ENCODE measurements at places on chromosomes 4 and X. TPM values are rescaled to one million over a fixed set of nuclear protein-coding genes. Genes with fewer than 3 reads are reported as not detected.

DNA sequence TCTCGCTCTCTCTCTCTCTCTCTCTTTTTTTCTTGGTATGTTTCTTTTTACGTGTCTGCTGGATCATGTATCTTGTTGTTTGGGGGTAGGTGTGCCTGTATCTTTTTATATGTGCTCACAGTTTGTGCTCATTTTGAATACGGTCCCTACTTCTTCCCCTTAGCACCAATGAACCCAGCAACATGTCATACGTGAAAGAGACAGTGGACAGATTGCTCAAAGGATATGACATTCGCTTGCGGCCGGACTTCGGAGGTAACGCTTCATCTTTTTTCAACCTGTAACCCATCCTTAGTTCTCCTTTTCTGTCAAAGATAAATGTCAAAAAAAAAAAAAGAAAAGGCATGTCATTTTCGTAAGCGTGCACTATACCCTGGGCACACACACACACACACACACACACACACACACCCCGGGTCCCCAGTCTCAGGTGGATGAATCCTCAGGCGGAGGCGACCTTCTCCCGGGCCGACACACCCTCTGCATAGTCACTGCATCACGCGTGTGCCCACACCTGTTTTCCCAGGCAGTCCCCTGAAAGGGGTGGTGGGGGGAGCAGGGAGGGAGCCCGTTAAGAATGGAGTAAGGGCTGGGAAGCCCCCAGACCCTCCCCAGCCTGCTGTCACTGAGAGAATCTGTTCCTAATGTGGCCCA, 511 bp downstream of the GABRB1 start:
- DNase-seq = no peak

Gene ZNF157
- total RNA-seq = 0.52 TPM

GRCh38 chr4:6328526-6328925, 58.9 kb downstream of the WFS1 start:
- no peak for DNase-seq

DNA sequence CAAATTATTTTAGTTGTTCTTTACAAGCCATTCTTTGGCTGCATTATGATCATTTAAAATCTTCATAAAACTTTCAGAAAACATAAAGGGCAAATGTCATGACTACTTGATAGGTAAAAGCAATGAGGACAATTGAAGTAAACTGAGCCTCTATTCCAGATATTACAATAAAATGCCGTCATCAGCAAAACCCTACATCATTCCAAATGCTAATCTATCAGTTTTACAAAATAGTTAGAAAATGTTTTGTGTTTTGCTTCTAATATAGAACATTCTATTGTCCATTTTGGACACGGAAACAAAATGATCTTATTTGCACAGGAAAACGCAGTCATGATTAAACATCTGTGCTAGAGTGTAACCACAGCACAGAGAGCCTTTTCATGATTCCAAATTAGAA, 1330.6 kb upstream of the ADGRL3 start:
- no peak for DNase-seq

Gene CDKL2
- total RNA-seq = 0.11 TPM

- DNase-seq = no peak
These were observed 689.1 kb upstream of the DIAPH2 start for GRCh38 chrX:95995583-95995982.

Gene SRPK3
- not detected for total RNA-seq

DNA sequence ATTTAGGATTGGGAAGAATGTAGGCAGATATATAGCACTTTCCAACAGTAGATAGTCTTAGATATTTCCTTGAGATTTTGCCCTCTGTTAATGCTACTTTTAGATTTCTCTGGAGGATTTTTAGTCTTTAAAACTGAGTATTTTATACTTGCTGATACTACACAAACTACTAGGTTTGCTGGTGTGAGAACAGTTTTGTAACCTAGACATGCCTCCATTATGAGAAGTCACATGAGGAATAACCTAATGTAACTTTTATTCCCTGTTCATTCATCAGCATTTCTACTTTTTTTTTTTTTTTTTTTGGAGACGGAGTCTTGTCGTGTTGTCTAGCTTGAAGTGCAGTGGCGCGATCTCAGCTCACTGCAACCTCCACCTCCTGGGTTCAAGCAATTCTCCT, 137.2 kb downstream of the RAPGEF2 start:
- no peak for DNase-seq

DNA sequence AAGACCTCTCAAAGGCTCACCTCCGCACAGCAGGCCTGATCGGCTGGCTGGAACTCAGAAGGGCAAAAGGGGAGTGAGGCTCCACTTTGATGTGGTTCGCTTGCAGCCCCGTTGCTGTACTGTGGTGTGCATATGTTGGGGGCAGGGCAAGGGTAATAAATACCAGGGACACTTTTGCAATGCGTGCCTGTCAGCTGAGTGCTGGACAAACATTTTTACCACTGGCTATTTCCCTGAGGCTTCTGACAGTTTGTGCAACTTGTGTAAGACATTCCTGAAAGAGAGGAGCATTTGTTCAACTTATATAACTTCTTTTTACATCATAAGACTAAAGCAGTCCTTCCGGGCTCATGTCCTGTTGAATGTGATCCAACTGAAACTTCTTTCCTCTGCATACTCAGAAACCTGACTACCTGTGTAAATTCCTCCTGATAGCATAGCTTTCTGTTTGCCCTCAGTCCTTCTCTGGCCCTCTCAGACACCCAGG, 82.3 kb downstream of the SPRY1 start:
- DNase-seq = no peak

- no peak for DNase-seq
These were observed 133.4 kb upstream of the TACR3 start for GRCh38 chr4:103853146-103853545.

DNA sequence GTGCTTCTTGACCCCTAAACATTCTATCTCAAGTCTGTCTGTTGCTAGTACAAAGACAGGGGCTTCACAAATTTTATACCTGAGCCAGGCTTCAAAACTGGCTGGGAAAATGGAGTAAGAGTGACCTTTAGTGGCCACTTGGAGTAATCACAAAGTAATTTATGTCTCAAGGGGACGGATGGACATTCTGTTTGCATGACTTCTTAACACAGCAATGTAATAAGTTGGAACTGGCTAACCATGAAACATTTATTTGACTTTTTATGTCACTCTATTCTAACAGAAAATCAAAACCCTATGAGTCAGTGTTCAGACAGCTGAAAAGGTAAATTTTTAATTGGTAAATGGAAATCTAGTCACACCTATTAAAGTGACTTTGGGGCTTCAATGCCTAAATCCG, 600.6 kb downstream of the ANKRD50 start:
- peak; percentile 63 for DNase-seq

GRCh38 chr4:6123116-6123515, 77.2 kb downstream of the JAKMIP1 start:
- DNase-seq = no peak

Gene SAT1
- 256 TPM for total RNA-seq

Gene WDR17
- total RNA-seq = 3.8 TPM

DNA sequence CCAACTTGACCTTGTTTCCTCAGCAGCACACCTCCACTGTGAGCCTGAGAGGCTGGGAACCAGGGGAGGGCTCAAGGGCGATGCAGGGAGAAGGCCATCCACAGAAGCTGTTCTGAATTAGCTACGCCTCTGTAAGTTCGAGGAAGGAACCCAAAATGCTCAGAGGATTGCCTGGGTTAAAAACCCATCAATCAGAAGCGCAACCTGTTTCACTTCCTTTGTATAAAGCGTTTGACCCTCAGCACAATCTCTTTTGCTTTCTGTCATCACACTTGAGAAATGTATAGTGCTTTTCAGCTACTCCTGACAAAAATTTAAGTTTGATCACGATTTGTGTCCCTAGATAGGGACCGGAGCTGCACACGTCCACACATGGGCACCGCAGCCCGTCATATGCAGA, 48.0 kb upstream of the MAP3K15 start:
- DNase-seq = peak; percentile 65

GRCh38 chr4:155929833-155930232, 23.8 kb downstream of the CTSO start:
- DNase-seq = peak; percentile 73

- no peak for DNase-seq
These were observed 1139.6 kb downstream of the STPG2 start for GRCh38 chr4:97003715-97004114.

Gene USP27X
- not detected for total RNA-seq

- DNase-seq = no peak
These were observed 39.8 kb downstream of the NPY2R start for GRCh38 chr4:155248002-155248896.

Gene IL13RA1
- 0.87 TPM for total RNA-seq

Gene SCRG1
- total RNA-seq = not detected

Gene PORCN
- total RNA-seq = not detected

DNA sequence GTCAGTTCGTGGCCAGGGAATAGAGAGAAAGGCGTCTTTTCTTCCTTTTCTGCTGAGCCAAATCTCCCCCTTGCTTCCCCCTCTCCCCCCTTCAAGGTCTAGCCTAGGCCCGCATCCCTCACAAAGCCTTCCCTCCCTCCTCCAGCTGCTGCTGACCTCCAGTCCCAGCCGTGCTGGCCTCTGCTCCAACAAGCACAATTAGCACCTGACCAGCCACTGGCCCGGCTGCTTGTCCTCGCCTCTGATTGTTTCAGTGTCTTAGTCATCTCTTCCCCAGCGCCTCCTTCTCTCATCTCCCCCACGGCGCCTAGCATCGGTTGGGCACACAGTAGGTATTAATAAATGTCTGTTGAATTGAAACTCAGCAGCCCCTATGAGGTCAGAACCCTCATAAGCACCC, 4.2 kb downstream of the ELF4 start:
- DNase-seq = no peak

Gene KLHL13
- 3.6 TPM for total RNA-seq

DNA sequence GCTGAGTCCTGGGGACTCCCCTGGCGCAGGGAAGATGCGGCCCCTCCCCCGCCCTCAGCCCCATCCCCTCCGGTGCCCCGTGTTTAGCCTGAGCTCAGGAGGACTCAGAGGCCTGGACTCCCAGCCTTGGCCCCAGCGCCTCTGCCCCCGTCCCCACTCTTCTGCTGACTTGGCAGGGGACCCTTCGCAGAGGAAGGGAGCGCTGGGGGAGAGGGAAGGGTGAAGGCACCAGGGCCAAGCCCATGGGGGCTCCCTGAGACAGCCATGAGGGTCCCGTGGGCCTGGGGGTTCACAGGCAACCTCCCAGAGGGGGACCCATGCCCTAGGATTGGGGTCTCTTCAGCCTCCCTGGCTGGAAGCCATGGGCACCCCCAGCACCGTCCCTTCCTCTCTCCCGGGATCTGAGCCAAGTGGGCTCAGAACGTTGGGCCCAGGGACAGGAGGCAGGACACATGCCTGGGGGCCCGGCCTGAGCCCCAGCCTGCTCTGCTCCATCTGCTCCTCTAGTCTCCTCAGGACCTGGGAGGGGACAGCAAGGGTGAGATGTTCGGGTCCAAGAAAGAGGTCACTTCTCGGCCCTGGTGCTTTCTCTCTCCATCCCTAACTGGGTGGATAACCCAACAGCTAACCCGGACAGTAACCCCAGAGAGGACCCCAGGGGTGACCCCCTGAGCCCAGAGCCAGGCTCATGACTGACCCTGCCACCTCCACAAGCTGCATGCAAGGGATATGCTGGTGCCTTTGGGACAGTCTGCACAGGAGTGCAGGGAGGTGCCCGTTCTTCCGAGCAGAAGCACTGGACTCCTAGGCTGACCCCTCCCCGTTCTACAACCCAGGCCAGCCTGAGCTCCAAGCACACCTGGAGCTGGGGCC, 1.5 kb upstream of the CPLX1 start:
- DNase-seq = no peak

Gene MID1
- 0.04 TPM for total RNA-seq

DNA sequence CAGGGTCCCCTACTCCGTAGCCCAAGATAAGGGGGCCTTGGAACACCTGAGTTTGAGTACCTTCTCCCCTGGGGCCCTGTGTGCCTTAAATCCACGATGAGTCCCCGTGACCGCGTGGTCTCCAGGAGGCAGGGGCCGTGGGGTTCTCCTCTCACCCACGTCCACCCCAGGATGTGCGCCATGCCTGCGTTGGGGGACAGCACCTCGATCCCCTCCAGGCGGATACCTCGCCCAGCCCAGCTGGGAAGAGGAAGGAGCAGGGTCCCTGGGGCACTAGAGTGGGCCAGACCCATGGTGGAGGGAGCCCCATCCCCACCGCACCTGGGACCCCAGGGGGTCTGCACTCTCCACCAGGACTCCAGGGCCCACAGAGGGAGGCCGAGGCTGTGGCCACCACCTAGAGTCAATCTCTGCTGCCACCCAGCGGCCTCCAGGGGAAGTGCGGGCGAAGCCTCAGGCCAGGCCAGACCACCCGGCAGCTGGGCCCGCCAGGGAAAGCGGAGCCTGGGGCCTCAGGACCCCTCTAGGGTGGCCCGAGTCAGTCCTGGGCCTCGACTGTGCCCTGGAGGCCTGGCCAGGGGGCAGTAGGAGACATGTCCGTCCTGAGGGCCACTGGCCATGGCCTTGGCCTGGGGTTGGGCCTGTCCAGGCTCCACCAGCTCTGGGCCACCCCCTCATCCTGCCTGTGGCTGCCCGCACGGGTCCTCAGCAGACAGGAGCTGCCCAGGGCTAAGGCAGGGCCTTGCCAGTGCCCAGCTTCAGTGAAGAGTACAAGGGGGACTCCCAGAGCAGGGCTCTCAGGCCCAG, 55.0 kb downstream of the FAM53A start:
- peak; percentile 86 for DNase-seq

GRCh38 chr4:153318696-153319320, 25.7 kb upstream of the MND1 start:
- DNase-seq = peak; percentile 88

DNA sequence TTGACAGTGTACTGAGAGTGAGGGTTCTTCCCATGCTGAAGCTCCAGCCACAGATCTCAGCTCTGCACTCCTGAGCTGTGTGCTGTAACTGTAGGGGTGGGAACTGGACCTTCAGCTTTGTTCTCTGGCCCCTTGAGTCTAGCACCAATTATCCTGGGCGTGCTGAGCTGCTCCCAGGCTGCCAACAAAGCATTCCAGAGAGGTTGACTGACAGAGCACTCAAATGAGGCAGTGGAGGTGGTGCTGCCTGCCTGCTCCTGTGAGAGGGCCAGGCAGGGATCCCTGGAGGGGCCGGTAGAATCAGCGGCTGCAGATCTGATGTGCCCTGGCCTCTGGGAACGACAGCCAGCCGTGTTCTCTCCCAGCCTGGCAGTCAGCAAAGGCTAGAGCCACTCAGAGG, 375.7 kb upstream of the AADAT start:
- no peak for DNase-seq

- DNase-seq = no peak
These were observed 13.7 kb upstream of the HTRA3 start for GRCh38 chr4:8255698-8256441.

GRCh38 chrX:137233478-137233877, 199.7 kb upstream of the GPR101 start:
- DNase-seq = no peak

DNA sequence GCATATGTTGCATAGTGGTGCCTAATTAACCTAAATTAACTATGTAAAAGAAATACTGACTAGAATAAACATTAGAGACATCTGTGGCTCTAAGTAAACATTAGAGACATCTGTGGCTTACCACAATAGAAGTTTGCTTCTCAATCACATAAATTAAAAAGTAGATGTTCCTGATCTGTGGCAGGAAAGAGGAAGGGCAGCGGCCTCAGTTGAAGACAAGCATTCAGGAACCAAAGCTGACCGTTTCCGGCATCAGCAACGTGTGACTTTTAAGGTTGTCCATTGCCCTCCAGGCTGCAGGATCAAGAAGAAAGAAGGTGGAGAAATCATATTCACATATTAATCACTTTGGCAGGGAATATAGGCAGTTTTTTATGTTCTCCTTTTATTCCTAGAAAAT, 336.3 kb upstream of the TRAM1L1 start:
- DNase-seq = no peak
